ENCODE measurements at places on chromosomes 1 and 21.
A peak's percentile ranks its signal among the peaks of the same experiment; 100 is the strongest.

- DNase-seq: no peak
Measured at GRCh38 chr1:245166471-245166885, 11.7 kb downstream of the KIF26B start.

- DNase-seq: no peak
Measured at GRCh38 chr1:244137276-244137675, 86.2 kb downstream of the ZBTB18 start.

DNA sequence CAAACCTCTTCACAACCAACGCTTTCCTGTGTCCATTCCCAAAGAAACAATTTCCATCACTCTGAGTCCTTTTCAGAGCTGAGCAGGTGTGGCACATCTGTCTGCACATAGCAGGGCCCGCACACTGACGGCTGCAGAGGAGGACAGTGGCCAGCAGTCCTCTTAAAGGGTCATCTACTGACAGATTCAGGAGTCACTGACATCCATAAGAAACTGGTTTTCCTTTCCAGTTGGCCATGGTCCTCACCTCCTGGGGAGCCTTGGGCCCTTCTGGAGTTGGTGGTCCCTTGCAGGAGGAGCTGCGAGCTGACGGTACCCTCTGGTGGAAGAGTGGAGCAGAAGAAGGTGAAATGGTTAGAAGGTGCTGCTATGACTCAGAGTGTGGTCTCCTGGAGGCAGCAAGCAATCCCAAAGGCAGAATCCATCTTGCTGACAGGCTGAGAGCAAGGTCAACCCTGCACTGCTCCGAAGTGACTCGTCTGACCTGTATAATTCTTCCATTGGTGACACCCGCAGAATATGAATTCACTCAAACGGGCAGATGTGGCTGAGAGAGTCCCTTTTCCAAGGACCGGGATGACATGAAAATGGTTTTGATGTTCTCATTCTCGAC is 278.5 kb upstream of the C1orf174 start:
- DNase-seq: no peak

GRCh38 chr1:169495046-169495775 is 9.5 kb upstream of the SLC19A2 start:
- peak; percentile 12 for DNase-seq

DNA sequence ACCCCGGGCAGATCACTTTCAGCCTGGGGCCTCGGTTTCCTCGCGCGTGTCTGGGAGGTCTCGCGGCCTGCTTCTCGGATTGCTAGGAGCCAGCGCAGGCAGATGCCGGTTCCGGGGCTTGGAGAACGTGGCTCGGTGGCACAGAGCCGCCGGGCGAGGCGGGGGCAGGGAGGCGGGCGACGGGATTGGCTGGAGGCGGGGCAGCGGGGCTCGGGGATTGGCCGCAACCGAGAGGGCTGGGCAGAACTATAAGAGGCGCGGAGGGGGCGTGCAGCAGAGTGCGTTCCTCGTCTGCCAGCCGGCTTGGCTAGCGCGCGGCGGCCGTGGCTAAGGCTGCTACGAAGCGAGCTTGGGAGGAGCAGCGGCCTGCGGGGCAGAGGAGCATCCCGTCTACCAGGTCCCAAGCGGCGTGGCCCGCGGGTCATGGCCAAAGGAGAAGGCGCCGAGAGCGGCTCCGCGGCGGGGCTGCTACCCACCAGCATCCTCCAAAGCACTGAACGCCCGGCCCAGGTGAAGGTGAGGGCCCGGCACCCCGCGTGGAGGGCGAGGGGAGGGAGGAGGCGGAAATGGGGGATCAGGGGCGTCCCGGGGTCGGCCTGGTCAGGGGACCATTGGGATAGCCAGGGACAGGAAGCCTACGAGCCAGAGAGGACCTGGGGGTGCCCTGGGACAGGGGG is at the start of gene MFSD2A:
TSS of gene MFSD2A (plus strand) at position 276 of the 677 bp plus-strand sequence. CDS start at position 424, 148 bp downstream.
- peak; percentile 46 for DNase-seq

DNA sequence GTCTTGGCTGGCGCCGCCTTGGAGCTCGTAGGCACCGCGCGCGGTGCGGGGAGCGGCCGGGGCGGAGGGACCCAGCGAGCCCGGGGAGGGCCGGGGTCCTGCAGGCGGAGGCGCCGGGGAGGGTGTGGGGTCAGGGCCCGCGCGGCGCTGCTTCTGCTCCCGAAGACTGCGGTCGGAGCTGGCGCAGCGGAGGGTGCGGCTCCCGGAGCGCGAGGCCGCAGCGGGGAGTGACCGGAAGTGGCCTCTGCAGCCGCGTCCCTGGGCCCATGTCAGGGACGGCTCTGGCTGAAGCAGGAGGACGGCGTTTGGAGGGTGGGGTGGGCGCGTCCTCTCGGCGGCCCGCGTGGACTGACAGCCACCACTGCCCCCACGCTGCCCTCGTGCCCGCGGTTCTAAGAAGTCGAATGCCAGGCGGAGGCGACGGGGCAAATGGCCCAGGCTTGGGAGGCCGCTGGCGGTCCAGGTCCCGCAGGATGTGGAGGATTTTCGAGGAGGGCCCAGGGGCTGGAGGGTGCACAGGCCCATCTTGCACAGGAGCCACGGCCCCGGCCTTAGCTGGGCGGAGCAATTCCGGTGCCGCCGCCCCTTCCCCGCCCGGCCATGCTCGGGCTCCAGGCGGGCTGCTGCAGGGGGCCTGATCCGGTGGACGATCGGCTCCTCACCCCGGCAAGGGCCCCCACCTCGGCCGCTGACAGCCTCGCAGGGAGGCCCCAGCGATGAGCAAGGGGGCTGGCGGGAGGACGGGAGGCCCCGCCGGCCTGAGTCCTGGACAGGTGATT is 7.7 kb upstream of the ZNF669 start:
- DNase-seq: no peak

DNA sequence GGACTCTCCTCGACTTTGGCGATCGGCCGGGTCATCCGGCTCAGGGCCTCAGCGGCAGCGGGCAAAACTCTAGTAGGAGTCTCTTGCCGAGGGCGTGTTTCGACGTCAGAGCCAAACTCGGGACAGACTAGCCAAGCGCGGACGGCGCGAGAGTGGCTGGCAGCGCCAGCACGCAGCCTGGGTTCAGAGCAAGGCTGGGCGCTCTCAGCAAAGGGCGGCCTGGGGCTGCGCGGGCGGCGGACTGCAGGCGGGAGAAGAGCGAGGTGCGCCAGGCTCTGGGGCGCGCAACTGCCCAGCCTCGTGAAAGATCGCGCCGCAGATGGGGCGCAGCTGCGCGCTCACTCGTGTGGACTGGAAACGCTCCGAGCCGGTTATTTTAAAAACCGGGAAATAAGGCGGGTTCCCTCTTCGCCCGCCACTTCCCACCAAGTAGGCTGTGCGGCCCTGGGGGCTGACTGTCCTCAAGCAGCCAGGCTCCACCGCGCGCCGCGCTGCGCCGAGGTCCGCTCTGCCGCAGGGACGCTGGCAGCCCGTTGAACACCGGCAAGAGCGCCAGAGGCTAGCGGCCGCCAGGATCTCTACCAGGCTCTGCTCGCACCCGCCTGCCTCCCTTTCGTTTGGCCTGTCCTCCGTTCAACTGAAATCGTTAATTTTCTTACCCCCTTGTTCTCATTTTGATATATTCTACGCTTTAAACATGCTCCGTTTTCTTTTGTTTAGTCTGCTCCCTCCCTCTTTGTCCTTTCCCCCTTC is 2.4 kb downstream of the ALX3 start:
- DNase-seq: no peak

DNA sequence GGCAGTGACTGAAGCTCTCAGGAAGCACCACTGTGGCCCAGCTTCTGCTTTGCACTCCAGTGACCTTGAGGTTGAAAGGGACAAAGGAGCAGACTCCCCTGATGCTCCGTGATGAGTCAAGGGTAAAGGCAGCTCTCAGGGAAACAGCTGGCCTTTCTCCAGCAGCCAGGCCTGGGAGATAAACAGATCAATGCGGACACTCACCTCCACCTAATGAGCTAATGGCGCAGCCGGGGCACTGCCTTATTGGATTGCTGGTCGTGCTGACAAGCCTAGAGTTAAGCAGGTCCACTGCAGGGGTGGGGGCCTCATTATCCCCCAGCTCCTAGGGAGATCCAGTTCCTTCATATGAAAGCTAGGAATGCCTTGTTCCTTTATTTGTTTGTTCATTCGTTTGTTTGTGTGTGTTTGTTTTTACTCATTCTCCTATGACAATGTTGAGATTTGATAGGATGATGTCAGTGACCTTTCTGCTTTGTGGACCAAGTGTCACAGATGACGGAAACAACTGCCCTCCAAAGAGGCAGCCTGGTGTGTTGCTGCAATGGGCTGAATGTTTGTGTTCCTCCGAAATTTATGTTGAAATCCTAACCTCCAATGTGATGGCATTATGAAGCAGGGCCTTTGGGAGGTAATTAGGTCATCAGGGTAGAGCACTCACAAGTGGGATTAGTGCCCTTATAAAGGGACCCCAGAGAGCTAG is 141.4 kb upstream of the BEND5 start:
- peak; percentile 6 for DNase-seq

- DNase-seq: peak; percentile 38
Measured at GRCh38 chr1:98496256-98496995, 165.1 kb upstream of the SNX7 start.

GRCh38 chr1:210362526-210362925 is 33.8 kb downstream of the HHAT start:
- DNase-seq: no peak

DNA sequence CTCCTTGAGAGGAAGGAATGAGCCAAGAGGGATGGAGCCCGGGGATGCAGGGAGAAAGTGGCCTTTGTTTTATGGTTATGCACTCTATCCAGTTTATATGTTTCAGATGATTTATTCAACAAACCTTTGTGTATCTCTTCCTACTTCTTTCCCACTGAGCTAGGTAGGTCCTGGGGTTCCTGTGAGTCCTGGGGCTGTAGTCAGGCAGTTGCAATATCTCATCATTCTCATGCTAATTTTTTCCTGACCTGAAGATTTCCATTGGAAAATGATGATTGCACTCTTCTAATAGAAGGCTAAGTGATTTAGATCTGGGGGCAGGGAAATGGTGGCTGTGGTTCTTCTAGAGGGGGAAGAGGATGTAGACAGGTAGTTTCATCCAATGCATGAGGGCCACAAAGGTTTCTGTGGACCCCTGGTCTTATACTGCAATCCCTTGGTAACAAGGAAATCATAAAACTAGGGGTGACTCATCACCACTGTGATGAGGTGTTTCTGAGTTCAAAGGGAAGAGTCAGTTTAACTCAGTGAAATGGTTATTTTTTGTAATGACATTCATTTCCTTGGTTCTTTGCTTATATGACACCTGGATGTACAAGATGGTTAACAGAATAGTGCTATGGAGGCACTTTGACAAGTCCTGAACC is 20.2 kb downstream of the B3GALT5 start:
- DNase-seq: peak; percentile 77

DNA sequence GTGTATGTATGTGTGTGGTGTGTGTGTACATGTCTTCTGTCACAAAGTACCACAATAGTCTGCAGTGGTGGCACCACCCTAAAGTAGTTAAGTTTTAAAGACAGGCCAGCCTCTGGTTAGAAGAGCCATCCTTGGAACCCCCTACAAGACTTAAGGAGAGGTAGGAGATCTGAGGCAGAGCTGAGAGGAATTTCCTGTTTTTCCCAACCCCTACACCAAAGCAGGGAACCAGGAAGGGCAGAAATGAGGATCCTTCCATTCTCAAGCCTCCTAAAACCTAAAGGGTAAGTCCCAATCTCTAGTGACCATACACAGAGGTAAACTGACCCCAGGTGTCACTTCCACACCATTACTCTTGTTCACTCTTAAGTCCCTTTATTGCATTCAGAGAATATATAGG is 11.1 kb downstream of the PEA15 start:
- DNase-seq: no peak

GRCh38 chr1:108561689-108562326 is 1.9 kb downstream of the EEIG2 start:
- peak; percentile 64 for DNase-seq

GRCh38 chr1:90925928-90926869 is 95.6 kb downstream of the ZNF644 start:
- peak; percentile 52 for DNase-seq

- no peak for DNase-seq
Measured at GRCh38 chr1:29542548-29542947, 306.2 kb downstream of the PTPRU start.

GRCh38 chr1:176205332-176205914 is 1.7 kb downstream of the COP1 start:
- DNase-seq: no peak

DNA sequence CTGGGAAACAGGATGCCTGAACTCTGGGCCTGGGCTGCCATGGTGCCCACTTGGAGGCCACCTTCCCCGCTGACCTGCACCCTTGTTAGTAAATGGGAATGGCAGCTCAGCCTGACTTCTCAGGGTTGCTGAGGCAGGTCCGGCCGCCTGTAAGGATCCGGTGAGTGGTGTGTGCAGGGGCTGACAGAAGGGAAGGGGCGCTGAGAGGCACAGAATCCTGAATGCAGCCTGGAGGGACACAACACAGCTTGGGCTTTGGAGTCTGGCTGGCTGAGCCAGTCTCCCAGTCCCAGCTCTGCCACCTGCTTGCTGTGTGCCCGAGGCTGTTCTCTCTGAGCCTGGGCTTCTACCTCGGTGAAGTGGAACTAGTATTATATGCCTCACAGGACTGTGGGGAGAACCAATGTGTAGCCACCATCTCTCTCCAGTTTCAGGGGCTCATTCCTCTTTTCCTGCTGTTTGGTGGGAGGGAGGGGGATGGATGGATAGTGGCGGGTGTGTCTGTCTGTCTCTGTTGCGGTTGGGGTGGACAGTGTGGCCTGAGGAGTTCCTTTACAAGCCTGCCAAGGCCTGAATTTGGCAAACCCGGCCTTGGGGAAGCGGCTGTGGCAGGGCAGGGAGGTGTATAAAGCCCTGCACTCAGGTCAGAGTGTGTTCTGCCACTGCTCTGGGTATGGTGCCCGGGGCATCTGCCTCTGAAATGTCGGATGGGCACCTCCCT is 18.0 kb downstream of the ADORA1 start:
- DNase-seq: no peak

DNA sequence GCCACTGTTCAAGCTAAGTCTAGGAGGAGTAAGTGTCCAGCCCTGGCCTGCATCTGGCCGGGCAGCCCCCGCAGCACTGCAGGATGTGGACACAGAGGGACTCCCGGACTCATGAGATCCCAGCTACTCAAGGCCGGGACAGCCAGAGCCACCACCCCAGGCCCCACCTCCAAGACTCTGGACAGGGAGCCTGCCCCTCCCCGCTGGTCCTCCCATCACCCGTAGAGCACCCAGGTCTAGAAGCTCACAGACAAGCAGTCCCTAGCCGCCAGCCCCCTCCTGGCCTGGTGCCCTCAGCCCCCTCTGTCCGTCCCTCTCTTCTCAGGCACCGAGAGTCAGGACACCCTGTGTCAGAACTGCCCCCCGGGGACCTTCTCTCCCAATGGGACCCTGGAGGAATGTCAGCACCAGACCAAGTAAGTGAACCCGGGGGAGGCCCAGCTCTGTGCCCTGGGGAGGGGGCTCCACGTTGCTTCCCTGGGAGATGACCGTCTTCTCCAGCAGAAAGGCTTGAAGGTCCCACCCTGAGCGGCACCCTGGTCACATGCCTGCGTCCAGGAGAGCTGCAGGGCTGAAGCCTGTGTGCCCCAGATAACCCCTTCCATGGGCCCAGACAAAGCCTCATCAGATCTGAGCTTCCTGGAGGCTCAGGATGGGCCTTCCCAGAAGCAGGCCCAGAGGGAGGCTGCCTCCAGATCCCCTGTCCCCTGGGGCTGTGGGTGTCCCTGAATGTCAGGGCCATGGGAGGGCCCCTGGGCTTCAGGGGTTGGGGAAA is 4.3 kb downstream of the TNFRSF14 start:
- no peak for DNase-seq

GRCh38 chr1:192726820-192727504 is 81.9 kb upstream of the RGS2 start:
- DNase-seq: no peak

GRCh38 chr1:156051011-156051725 is 2.4 kb downstream of the UBQLN4 start:
- DNase-seq: no peak

Measured in A172 (cell line).